Esophagus muscularis mucosa (tissue), 4 donors: ENCODE measurements at places on chromosomes 16 and 17. TPM values are rescaled to one million over a fixed set of nuclear protein-coding genes. Genes with fewer than 3 reads are reported as not detected.

GRCh38 chr17:78839762-78840529, 668 bp downstream of the USP36 start:
- H3K4me3 ChIP-seq: peak overlapping the region; percentile 82
- no peak for DNase-seq

DNA sequence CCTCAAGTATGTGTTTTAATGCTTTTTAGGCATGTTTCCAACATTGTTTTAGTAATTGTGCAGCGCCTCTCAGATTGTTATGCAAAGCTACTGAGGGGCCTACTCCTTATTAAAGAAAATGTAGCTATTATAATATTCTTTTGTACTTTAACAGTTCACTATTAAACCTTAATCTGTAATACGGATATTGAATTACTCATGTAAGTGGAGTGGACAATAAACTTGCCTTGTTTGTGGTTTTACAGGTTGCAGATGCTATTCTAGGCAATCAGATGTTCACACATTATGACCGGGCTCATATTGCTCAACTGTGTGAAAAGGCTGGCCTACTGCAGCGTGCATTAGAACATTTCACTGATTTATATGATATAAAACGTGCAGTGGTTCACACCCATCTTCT, 41.0 kb downstream of the PTRH2 start:
- peaks cover 47% of the 10 kb centered on the region for H3K36me3 ChIP-seq
- no peak overlapping the region for H3K4me3 ChIP-seq
- H3K27me3 ChIP-seq: no peaks in the 10 kb centered on the region
- peaks cover 4% of the 10 kb centered on the region for H3K4me1 ChIP-seq

GRCh38 chr17:15972497-15972951, 27.0 kb downstream of the ZSWIM7 start:
- H3K27ac ChIP-seq: no peak overlapping the region
- no peak overlapping the region for H3K4me3 ChIP-seq
- H3K36me3 ChIP-seq: peaks cover 3% of the 10 kb centered on the region
- DNase-seq: no peak
- no peaks in the 10 kb centered on the region for H3K4me1 ChIP-seq

DNA sequence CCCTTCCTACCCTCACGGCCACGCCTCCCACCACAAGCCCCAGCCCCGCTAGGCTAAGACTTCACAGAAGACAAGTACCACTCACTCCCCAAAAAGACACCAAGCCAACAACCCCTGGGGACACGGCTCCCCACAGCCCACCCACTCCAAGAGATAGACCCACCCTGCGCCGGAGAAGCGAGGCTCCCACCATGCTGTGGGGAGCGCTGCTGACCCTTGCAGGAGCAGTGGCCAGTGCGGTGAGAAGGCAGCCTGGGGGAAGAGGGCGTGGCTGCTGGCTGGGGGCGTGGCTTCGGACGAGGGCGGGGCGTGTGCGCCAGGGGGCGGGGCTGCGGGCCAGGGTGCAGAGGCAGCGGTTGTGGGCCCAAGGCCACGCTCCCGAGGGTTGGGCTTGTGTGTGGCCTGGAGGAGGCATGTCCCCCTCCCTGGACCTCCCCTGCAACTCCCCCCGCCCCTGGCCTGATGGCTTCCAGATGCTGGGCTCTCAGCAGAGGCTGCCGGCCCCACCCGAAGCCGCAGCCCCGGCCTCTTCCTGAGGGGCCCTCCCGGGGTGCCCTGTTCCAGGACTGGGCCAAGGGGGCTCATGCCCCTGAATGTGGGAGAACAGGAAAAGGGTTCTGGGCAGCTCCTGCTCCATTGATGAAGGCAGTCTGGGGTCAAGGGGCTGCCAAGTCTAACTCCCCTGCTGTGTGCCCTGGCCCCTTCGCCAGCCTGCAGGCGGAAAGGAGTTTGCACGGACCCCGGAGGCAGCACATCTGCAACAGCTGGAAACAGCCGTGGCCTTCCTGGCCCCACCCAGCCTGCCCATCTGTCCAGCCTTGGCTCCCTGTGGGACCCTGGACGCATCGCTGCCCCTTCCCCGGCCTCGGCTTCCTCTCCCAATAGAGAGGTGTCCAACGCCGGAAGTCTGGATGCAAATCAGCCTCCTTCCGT, 9.1 kb downstream of the TFAP4 start:
- no peaks in the 10 kb centered on the region for H3K27me3 ChIP-seq
- DNase-seq: peak; percentile 92
- no peaks in the 10 kb centered on the region for H3K36me3 ChIP-seq
- H3K4me1 ChIP-seq: peaks cover 19% of the 10 kb centered on the region
- no peak overlapping the region for H3K27ac ChIP-seq

Gene ERN2
- total RNA-seq: not detected
